NCI-H524 treated with DMSO at 0.1 percent for 48 hours (cell line): ENCODE measurements at places on chromosomes 13 and 19.
A peak's percentile ranks its signal among the peaks of the same experiment; 100 is the strongest.

DNA sequence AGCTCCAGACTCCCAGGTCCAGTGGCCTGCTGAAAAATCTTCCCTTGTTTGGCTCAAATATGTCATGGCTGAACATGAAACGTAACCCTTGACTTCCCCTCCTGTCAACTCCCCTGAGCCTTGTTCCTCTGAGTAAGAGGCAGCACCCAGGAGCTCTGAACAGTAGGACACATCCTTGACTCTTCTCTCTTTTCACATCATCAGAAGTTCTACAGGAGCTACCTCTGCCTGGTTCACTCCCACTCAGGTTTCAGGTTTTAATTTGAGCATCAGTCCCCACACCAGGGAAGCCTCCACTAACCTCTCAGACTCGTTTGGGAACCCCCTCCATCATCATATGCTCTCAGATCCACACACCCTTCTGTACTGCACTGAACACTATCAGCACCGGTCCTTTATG lies 30.3 kb downstream of the ZNF823 start:
- no peak for DNase-seq

- no peak for DNase-seq
Observed at GRCh38 chr13:49584771-49585182, 581 bp downstream of the RCBTB1 start.

DNA sequence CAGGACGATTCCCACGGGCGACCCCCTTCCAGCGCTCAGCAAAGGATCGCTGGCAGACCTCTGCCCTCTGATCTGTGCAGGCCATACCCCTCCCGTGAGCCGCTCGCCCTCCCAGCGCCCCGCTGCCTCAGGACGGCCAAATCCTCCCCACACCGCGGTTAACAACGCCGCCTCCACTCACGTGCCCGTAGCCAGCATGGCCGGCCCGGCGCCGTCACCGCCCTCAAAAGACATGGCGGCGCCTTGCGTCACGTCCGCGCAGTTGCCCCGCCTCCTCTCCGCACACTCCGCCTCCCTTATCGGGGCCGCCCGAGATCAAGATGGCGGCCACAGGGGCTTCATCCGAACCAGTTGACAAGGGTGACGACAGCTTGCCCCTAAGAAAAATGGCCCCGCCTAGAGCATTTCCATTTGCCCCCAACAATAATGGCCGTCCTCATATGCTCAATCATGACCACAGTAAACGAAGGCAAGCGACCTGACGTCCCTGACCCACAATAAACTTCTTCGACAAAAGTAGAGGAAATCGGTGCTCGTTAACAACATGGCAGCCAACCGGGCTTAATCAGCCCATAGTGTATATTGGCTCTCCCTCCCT lies 634 bp downstream of the AKT1S1 start:
- peak; percentile 92 for DNase-seq

- no peak for DNase-seq
Observed at GRCh38 chr19:42279902-42280814, 11.1 kb downstream of the CIC start.

GRCh38 chr19:50513746-50514345 lies at the start of gene ASPDH:
TSS of gene ASPDH (minus strand) at chr19:50513913. CDS start at chr19:50513823, 90 bp downstream.
- no peak for DNase-seq

- no peak for DNase-seq
Observed at GRCh38 chr19:1880611-1881392, 4.5 kb downstream of the ABHD17A start.

GRCh38 chr13:33868343-33868994 lies 50.5 kb downstream of the RFC3 start:
- DNase-seq = no peak

DNA sequence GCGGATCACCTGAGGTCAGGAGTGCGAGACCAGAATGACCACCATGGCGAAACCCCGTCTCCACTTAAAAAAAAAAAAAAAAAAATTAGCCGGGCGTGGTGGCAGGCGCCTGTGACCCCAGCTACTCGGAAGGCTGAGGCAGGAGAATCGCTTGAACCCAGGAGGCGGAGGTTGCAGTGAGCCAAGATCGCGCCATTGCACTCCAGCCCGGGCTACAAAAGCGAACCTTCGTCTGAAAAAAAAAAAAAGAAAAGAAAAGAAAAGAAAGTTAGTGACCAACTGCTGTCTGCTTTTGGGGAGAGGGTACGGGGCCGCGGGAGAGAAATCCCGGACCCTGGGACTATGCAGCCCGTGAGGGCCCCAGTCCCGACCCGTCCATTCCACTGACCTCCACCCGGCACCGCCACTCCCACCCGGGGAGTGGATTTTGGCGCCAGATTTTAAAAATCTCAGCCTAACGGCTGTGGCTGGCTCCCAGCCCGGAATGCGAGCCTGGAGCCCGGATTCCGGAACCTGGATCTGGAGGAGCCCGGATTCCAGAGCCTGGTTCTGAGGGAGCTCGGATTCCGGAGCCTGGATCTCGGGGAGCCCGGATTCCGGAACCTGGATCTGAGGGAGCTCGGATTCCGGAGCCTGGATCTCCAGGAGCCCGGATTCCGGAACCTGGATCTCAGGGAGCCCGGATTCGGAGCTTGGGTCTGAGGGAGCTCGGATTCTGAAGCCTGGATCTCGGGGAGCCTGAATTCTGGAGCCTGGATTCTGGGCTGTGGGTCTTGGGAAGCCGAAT lies 6.1 kb upstream of the LMNB2 start:
- DNase-seq = no peak

- no peak for DNase-seq
Observed at GRCh38 chr19:29507081-29507860, 18.5 kb upstream of the VSTM2B start.

DNA sequence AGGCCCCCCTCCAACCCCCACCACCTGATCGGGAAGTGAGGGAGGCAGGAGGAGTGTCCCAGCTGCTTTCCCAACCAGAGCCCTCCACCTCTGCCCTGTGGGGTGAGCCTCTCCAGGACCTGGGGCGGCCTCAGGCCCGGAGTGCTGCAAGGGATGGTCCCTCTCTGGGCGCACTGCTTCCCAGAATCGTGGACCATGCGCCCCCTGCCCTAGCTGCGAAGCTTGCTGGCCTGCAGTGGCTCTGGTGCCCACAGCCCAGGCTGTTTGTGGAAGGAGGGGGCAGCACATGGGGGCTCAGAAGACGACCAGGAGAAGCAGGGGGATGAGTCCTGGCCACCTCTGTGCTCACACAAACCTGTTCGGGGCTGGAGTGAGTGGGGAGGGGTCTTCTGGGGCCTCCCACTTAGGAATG lies 33.6 kb downstream of the CEBPG start:
- DNase-seq = no peak

GRCh38 chr13:98576200-98576945 lies 534 bp downstream of the STK24 start:
- DNase-seq = no peak

- DNase-seq = no peak
Observed at GRCh38 chr19:5157186-5157585, 183.4 kb downstream of the PTPRS start.

- no peak for DNase-seq
Observed at GRCh38 chr19:51687791-51688670, 5.1 kb upstream of the SPACA6 start.

GRCh38 chr19:10898633-10899032 lies 27.3 kb downstream of the CARM1 start:
- no peak for DNase-seq

- no peak for DNase-seq
Observed at GRCh38 chr19:56245121-56245740, 27.3 kb upstream of the EDDM13 start.

DNA sequence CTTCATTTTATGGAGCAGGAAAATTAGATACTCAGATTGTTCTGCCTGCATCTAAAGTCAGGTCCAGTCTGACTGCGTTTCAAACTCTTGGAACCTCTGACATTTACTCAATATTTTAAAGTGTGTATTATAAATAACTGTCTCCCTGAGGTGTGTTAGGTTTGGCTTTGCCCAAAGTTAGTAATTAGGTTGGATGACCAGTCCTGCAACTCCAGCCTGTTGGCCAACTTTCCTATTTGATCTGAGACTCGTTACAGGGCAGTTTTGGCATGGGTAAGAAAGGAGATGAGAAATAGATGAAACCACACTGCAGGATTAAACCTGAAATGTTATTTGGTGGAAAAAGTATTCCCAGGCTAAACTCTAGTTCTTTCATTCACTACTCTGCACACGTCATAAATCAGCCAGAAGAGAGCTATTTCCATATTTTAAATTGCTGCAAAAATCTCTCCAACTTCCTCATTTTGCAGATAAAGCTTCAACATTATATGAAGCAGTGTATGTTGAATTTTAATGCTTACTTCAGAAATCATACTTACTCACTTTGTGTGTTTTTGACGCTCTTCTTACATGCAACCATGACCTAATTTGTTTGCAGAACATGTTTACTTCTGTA lies 357.1 kb downstream of the DCT start:
- no peak for DNase-seq

DNA sequence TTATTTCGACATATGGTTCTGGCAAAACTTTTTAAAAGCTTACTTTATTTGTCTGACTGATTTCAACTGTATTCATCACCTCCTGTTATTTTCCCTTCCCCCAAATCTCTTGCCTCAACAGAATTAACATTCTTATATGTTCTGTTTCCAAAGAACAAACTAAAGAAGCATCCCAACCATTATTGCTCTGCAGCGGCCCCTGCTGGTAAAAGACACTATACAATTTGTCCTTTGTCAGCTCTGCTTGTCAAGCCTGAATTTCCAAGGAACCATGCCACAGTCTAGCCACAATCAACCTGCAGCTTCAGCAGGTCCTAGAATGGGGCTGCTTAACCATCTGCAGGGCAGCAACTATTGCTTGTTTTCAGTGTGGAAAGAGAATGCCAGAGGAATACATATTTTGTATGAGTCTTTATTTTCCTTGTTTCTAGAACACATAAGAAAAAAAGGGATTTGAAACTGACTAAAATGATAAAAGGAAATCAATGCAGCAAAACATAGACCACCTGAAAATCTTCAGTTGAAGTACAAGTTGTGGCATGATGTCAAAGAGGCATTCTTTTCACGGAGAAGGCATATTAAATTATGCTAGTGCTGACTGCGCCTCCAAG lies 845.3 kb downstream of the DIAPH3 start:
- no peak for DNase-seq

DNA sequence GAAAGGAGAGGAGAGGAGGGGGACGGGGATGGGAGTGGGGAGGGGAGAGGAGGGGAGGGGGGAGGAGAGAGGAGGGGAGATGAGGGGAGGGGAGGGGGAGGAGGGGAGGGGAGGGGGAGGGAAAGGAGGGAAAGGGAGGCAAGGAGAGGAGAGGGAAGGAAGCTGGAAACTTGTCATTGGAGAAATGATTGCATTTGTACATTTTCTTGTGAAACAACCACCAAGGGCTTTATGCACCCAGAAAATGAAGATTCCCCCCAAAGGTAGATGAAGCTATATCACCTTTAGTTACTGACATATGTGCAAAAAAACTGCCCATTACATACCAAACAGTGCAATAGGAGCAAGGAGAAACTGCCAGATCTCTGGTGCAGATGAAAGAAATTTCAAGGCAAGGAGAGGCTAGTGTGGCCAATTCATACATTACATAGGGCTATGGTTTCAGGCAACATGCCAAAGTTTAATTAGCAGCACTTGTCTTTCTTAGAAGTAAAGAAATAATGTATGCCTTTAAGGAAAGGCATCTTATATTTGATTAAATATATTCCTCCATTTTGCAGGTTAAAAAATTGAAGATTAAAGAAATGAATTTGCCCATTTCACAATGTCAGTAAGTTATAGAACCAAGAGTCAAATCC lies 49.5 kb upstream of the STK24 start:
- DNase-seq = no peak

- no peak for DNase-seq
Observed at GRCh38 chr19:9848060-9848459, 12.9 kb downstream of the PIN1 start.

DNA sequence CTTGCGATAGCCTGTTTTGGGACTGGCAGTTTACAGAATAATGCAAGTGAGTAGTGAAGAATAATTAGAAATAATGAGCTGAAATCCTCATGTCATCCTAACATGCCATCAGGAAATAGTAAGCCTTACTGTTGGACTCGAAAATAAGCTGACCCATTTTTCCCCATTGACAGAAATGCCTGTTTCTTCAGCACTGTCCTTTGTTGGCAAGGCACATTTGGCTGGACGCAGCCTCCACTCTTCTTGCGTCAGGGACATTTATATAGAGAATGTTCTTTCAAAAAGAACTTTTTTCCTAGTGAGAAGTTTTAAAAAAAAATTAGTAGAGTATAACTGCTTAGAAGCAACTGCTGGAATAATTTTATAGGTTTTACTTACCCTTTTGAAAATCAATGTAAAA lies 47.1 kb downstream of the ARHGAP35 start:
- no peak for DNase-seq

GRCh38 chr19:47427241-47428176 lies 8.2 kb upstream of the MEIS3 start:
- DNase-seq = peak; percentile 37

DNA sequence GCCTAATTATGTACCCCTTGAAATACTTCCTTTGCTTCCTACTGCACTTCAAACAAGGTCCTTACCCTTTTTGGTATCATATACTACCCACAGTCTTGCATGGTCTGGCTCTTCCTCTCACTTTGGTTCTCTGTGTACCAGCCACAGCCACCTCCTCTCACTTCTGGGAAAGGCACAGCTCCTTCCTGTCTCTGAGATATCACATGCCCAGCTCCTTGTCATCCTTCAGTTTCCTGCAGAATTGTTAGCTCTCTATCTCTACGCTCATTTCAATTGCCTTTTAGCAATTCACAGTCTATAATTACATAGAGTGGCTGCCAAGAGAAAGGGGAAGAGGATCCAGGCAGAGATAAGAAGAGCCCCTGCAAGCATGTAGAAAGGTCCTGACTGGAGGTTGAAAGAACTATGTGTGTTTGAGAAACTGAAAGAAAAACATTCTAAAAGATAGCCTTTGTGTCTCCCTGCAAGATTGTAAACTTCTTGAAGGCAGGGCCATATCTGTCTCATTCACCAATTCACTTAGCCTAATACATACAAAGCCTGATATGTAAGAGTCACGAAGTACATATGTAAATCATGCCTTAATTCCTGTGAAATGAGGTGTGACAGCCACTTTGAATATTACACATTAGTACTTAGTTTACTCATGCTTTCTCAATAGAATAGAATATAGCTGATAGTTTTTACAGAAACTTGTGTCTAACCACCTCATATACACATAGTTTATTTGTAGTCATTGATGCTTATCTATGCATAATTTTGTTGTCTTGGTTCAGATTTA lies 933.1 kb downstream of the DIAPH3 start:
- DNase-seq = no peak

DNA sequence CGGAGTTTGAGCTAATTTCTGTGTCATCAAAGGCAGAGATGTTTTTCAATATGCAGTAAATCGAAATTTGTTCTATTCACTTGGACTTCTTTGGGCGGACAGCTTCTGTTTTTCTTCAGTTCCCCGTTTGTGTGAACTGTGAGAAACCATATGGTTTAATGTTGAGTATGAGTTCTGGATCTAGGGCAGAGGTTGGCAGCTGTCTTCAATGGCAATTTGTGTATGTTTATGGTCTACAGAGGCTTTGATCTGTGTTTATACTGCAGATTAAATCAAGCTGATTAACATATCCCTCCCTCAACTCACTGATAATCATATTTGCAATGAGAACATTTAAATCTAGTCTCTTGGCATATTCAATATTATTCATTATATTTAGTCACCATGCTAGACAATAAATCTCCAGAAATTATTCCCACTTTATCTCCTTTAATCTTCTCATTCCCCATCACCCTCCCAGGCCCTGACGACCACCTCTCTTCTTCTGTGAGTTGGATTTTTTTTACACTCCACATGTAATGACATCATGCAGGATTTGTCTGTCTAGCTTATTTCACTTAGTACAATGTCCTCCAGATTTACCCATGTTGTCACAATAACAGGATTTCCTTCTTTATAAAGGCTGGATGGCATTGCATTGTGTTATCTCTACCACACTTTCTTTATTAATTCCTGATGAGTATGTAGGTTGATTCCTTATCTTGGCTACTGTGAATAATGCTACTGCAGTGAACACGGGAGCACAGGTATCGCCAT lies 9.0 kb downstream of the ZNF331 start:
- no peak for DNase-seq
